Nephron progenitor cell (in vitro differentiated cells): ENCODE measurements at places on chromosomes 12 and 14.

- no peak for DNase-seq
Observed at GRCh38 chr14:90567191-90567590, 170.4 kb downstream of the CALM1 start.

DNA sequence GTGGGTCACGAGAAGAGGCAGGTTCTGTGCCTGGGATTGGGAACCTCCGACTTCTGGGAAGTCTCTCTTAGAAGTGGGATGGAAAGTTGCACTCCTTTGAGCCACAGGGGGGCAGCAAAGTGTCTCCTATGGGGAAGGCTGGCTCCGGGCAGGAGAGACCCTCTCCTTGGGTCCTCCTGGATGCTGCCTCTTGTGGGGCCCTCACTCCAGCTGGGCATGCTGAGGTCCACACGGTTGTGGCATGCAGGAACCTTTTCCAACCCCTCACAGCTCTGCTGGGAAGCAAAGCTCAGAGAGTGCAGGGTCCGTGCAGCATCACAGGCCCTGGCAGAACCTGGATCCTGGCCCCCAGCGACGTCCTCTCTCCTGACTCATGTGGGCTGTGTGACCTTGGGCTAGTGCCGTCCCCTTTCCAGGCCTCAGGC, 17.4 kb downstream of the SDSL start:
- peak; percentile 83 for DNase-seq

GRCh38 chr14:101017209-101017608, 113.7 kb upstream of the RTL1 start:
- no peak for DNase-seq

DNA sequence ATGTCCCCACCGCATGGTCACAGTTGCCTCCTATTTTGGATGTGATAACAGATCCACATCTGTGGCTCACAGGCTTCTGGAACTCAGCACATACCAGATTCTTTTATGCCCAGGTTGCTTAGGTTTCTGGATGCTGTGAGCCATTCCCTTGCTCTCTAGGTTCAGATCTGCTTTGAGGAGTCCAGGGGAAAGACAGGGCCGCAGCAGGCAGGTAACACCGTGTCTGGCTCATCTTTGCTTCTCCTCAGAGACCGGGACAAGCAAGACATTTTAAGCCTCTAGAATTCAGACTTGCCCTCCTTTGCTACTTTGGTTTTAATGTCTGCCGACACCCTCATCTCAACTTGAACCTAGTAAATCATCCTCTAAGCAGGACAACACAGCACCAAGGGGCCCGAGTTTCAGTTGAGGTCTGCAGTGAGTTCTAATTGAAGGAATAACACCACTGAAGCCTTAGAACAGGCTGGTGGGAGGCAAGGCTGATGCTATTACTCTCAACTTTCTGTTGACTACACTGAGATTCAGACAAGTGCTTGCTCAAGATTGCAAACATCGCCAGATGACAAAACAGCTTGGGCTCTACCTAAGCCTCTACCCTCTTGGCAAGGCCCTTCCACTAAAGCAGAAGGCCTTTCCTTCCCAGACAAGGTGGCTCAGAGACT, 55.3 kb downstream of the MDM2 start:
- DNase-seq: no peak

- no peak for DNase-seq
Observed at GRCh38 chr12:58907391-58907790, 12.9 kb downstream of the LRIG3 start.

DNA sequence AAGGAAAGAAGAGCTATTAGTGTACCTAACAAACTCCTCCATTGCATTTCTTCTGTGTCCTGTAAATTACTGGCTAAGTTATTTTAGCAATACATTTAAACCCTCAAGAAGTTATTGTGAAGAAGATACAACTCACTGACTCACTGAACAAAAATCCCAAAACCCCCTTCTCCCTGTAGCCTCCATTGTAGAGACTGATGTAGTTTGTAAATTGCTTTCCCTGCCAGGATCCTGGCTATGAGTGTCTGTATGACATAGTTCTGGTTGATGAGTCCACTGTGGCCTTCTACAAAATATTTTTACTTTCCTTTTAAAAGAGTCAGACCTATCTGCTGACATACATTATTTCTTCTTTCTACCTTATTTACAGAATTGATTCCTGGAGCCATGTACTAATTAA, 155.6 kb downstream of the SLC6A15 start:
- no peak for DNase-seq

DNA sequence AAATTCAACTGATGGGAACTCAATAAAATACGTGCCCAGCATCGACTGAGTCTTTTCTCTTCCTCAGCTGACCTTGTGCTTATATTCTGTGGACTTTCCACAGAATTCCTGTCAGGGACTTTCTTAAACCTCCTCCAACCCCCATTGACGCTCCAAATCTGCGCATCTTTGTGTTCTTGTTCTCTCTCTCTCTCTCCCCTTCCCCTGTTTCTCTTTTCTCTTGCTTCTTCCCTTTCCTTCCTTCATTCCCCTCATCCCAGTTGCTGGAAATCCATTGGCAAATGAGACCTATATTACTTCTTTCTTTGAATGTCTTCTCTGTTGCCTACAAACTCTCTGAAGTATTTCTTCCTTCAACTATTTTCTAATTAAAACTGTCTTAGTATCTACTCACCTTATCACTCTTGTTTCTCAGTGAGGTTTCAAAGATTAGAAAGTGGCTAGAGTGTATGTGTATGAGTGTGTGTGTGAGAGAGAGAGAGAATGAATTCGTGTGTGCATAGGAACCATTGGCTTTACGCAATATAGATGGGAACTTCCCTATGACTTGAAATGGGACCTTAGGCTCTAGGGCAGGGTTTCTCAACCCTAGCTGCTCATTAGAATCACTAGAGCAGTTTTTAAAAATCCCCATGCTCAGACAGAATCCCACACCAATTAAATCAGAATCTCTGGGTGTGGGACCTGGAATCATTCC, 41.8 kb upstream of the DHRS7 start:
- DNase-seq: no peak

DNA sequence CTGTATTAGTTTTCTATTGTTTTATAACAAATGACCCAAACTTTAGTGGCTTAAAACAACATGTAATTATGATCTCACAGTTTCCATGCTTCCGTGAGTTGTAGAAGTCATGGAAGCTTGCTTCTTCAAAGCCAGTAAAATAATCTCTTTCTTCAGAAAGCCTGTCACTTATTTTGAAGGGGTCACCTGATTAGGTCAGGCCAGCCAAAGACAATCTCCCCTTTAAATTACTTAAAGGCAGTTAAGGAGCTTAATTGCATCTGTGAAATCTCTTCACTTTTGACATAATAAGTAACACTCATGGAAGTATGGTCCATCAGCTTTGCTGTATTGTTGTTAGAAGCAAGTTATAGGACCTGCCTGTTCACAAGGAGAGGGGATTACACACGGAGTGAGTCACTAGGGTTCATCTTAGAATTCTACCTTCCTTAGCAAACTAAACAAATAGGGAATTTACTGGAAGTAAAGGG, 89.8 kb downstream of the FAR2 start:
- no peak for DNase-seq

DNA sequence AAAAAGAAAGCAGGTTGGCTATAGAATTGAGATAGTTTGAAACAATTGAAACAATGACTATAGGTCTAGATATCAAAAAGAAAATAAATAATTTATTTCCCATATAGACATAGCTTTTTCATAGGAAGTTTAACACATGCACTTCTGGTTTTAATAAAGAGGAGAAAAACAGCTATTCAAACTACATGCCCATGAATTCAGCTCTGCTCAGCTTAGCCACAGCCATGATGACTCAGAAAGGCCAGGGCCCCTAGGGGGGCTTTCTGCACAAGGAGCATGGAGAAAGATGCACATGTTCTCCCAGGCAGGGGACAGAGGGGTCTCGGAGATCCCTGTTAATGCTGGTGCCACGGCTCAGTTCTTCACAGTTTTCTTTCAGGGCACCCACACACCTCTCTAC, 114.0 kb downstream of the GALC start:
- DNase-seq: no peak

- DNase-seq: no peak
Observed at GRCh38 chr14:81406863-81407262, 6.7 kb upstream of the STON2 start.
